ENCODE measurements at places on chromosomes 4 and X.
A peak's percentile ranks its signal among the peaks of the same experiment; 100 is the strongest.

DNA sequence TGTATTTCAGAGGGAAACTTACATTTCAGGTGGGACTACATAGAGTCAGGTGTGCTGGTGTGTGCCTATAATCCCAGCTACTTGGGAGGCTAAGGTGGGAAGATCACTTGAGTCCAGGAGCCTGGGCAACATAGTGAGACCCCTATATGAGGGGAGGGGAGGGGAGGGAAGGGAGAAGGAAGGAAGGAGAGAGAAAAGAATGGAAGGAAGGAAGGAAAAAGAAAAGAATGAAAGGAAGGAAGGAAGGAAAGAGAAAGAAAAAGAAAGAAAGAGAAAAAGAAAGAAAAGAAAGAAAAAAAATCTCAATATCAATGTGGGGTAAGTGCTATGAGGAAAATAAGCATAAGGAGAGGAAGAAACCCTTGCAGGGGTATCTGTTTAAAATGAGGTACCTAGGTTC is 43.6 kb upstream of the RAB33B start:
- no peak for DNase-seq

- no peak for DNase-seq
Measured at GRCh38 chr4:120318196-120318846, 251.7 kb upstream of the MAD2L1 start.

- DNase-seq: no peak
Measured at GRCh38 chrX:74349387-74349786, 45.4 kb downstream of the ZCCHC13 start.

GRCh38 chr4:60544981-60545380 is 655.1 kb upstream of the ADGRL3 start:
- no peak for DNase-seq

DNA sequence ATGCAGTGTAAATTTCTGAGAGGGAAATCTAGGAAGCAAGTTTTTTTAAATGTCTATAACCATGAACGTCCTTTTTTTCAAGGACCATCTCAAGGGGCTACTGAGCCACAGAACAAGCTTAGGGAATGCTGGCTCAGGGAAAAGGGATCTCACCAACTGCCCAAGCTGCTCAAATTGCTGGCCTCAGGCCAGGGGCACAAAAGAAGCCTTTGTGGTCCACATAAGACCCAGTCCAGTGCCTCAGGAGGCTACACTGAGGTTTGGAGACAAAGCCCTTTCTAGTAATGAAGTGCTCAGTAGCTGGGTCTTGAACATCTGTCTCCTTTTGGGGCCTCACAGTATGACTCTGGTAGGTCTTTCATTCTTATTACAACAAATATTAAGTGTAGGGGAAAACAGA is 305.5 kb downstream of the RAB28 start:
- DNase-seq: no peak

GRCh38 chr4:140688711-140689598 is 67.2 kb downstream of the TBC1D9 start:
- DNase-seq: no peak

DNA sequence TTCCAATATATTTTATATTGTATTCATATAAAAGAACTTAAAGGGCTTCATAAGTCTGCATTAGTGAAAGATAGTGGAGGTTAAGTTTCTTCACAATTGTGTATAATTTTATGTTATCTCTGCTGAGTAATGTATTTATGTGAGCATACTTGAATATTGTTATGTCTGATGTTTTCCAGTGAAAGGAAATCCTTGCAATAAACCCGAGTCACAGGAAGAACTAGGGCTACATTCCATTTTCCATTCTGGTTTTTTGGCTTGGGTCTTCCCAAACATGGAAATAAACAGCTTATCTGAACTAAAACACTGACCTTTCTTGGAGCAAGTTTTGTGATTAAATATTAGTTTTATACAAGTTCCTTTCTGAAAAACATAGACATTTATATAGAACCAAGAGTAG is 231.3 kb upstream of the GPRIN3 start:
- DNase-seq: no peak

DNA sequence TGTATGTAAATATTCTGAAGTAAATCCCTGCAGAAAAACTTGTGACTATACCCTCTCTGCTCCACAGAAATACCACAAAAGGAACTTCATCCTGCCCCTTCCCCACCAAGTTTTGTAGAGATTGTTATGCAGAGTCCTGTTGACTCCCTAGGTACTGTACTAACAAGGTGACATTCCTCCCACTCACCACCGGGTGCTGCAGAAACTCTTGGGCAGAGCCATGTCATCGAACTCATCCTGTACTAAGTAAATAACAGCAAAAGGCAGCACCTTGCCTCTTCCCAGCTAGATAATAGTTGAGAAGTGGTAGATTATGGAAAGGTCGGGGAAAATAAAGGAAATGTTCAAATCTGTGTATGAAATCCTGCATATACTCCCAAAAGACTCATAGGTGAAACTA is 233.3 kb downstream of the STPG2 start:
- DNase-seq: no peak

GRCh38 chr4:150648123-150648522 is 66.2 kb downstream of the MAB21L2 start:
- DNase-seq: no peak

DNA sequence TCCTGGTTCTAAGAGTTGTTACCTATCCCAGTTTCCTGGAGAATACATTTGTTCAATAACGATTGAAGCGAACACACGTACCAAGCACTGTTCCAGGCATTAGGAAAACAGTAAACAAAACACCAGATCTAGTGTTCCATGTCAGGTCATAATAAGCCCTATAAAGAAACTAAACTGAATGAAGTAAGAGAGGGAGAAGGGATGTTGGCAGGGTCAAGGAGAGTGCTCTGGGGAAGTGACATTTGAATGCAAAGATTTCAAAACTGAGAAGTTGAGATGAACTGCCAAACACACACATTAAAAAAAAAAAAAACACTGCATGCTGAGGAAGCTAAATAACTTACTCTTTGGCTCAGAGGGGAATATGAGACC is 14.4 kb upstream of the ENAM start:
- DNase-seq: no peak

DNA sequence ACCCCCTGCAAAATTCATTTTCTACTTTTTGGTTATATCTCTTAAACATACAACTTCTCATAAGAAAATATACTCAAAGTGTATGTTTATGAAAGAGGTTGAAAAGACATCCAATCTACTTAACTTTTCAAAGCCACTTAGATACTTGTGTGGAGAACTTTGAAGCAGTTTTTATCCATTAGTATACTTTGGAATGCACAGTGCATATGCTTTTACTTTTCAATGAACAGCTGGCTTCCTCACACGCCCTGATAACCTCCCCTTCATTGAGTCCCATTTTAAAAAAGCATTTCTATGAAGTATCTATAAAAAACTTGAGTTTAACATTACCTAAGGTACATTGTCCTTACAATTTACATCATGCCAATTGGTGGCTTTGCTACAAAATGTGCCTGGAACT is 73.8 kb downstream of the VEGFC start:
- no peak for DNase-seq

GRCh38 chrX:42934020-42934726 is 156.2 kb upstream of the PPP1R2C start:
- no peak for DNase-seq

DNA sequence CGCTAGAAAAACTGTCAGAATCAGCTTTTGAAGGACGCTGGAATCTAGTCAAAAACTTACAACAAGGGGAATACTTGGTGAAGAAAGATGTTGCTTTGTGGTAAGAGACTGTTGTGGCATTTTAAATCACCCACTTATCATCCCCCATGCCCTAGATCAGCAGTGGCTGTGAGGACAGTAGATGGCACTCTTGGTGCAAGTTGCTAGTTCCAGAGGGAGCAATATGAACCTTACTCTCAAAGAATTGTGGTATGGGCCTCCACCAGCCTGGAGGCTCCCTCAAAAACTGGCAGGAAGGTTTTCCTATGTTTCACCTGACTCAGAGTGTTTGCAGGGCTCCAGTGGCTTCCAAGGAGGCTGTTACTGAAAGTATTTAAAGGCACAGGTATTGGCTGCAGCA is 37.7 kb upstream of the SLC16A2 start:
- no peak for DNase-seq

GRCh38 chr4:172173206-172173605 is 360.0 kb downstream of the GALNTL6 start:
- DNase-seq: no peak

- DNase-seq: no peak
Measured at GRCh38 chr4:67651536-67651935, 49.4 kb downstream of the UBA6 start.

DNA sequence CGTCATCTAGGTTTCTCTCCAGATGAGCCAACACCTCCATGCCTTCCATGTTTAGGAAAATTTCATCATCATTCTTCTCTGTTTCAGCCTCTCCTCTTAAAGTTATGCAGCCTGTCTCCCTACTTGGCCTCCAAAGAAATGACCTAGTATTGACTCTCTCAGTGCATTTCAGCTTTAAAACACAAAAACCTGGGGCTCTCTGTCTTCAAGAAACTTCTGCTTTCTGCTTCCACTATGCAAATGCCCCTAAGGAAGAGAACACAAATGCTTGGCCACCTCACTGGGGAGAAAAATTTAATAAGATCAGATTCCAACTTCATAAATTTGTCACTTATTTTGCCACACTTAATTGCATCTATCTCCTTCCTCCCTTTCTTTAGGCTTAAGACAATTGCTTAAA is 93.3 kb downstream of the GPRIN3 start:
- no peak for DNase-seq

GRCh38 chr4:147194114-147194513 is 248.4 kb upstream of the TTC29 start:
- no peak for DNase-seq

GRCh38 chr4:169791062-169791461 is 33.3 kb upstream of the HPF1 start:
- no peak for DNase-seq

GRCh38 chrX:153926858-153927671 is 1.0 kb upstream of the ARHGAP4 start:
- DNase-seq: peak; percentile 80

- DNase-seq: no peak
Measured at GRCh38 chr4:77734928-77735327, 84.2 kb downstream of the CNOT6L start.

GRCh38 chrX:87140800-87141483 is 376.7 kb upstream of the KLHL4 start:
- no peak for DNase-seq

DNA sequence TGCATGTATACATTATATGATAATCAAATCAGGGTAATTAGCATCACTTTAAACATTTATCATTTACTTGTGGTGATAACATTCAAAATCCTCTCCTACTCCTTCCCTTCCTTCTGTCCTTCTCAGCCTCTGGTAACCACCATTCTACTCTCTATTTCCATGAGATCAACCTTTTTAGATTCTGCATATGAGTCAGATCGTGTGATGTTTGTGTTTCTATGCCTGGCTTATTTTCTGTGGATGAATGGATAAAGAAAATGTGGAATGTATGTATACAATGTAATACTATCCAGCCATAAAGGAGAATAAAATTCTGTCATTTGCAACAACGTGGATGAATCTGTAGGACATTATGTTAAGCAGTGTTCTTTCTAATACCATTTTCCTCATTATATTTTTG is 123.9 kb downstream of the NAA11 start:
- DNase-seq: no peak

DNA sequence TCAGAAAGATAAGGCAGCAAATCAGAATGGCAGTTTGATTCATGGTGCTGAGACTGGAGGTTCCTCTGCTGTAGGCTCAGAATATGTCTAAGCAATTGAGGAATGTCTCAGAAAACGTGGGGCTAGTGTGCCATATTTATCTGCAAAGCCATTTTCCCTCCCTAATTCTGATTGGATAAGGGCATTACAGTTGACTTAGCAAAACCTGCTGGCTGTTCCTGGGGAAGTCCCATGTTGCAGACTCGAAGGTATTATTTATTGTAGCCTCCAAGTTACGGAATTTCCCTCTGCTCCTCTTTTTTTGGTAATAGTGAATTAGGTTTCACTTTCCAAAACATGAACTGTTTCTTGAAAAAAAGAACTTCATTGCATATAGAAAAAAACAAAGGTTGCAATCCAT is at the start of gene CXCL10:
Gene CXCL10, minus strand, starts transcription at position 109 of the 400 bp plus-strand sequence. Its CDS starts 66 bp downstream, at position 43.
- no peak for DNase-seq
